Esophagus mucosa (tissue), 1 donor: ENCODE measurements at places on chromosomes 7 and 10.

- no peak for ATAC-seq
Measured at GRCh38 chr10:132814469-132814856, 28.5 kb upstream of the NKX6-2 start.

DNA sequence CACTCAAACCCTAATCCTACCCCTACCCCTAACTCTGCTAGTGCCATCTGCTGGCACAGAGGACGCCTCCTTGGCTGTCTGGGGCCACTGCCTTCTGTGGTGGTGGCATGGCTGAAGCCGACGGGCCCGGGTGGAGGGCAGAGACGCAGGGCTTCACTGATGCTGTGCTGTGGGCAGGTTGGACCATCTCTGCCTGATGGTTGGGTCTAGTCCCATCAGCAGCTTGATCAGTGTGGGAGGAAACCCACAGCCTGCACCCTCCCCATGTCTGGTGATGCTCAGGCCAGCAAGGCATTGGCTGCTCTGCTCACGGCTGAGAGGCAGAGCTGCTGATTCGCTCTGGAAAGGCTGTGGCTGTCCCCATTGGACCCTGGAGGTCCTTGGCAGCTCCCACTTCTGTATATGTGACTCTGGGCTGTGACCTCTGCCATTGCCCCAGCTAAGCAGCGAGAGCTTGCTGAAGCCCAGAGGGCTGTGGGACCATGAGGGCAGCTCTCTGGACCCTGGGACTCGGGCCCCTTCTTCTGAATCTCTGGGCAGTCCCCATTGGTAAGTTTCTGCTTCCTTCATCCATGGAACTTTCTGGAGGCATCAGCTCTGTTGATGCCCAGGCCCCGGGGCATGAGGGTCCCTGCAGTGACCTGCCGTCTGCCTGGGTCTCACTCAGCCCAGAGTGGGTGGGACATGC lies at the start of gene SCART1:
Gene SCART1, plus strand, starts transcription at position 430 of the 688 bp plus-strand sequence. Its CDS starts 53 bp downstream, at position 483.
- no peak for ATAC-seq

DNA sequence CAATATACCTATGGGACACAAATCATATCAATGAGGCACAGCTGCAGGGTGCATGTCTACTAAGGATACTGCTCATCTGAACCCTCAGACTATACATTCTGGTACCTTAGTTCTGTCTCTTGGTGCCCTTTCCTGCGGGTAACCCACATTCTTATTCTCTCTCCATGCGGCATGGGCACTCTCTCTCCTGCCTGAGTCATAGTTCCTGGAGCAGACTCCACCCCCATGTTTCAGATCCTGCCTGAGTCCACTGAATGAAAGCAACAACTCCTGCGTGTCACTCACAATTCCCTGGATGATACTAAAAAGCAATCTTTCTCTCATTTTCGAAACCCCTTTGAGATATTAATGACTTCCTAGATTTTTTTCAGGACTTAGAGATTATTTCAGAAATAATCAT lies 653.1 kb upstream of the C7orf33 start:
- no peak for ATAC-seq

- ATAC-seq: no peak
Measured at GRCh38 chr10:126288547-126289493, 99.5 kb downstream of the ADAM12 start.

DNA sequence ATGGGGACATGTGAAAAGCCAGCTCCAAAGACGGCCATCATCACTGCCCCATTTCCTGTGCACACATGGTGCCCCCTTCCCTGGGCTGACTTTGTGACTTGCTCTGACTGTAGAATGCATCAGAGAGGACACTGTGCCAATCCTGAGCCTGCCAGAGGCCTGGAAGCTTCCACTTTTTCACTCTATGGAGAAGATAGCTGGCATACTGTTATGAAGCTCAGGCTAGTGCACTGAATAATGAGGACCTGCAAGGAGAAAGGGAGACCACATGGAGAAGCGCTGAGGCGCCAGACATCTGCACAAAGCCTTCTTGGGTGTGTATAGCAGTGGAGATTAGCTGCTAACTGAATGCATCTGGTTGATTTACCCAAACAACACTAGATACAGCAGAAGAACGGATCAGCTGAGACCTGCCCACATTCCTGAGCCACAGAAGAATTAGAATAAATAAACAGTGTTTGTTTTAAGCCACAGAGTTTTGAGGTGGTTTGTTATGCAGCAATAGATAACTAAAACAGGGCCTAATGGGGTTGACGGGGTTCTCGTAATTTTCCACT lies 58.9 kb upstream of the C10orf90 start:
- ATAC-seq: no peak

GRCh38 chr10:33274096-33274785 lies 60.2 kb downstream of the NRP1 start:
- ATAC-seq: no peak

DNA sequence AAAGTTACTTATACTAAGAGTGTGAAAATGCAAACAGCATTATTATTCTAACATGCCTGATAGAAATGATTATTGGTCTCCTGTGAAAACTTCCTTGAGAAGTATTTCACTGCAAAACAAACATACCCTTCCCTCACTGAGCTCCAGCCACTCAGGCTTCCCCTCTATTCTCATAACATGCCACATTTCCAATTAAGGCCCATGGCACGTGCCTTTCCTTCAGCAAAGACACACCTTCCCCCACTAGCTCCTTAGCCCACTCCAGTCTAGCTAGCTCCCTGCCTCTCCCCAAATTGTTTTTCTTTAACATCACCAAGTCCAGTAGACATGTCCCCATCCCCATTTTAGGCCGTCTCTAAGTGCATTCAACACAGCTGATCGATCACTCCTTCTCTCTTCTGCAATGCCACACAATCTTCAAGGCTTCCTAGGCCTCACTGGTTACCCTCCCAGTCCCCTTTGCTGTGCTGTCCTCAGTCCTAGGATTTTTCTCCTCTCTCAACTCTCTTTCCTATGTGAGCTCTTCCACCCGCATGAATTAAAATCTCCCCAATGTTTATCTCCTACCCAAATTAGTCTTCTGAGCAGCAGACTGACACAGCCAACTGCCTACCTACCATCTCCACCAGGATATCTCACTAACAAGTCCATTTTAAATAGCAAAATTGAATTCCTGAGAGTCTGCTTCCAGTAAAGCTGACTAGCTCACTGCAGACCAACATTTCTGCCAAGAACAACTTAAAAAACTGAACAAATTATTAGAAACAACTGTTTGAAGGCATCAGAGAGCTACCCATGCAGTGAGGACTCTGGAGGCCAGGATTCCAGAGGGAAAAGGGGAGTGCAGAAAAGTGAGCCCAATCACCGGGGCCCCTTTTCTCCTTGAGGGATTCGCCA lies 11.9 kb downstream of the CYTH3 start:
- ATAC-seq: no peak

DNA sequence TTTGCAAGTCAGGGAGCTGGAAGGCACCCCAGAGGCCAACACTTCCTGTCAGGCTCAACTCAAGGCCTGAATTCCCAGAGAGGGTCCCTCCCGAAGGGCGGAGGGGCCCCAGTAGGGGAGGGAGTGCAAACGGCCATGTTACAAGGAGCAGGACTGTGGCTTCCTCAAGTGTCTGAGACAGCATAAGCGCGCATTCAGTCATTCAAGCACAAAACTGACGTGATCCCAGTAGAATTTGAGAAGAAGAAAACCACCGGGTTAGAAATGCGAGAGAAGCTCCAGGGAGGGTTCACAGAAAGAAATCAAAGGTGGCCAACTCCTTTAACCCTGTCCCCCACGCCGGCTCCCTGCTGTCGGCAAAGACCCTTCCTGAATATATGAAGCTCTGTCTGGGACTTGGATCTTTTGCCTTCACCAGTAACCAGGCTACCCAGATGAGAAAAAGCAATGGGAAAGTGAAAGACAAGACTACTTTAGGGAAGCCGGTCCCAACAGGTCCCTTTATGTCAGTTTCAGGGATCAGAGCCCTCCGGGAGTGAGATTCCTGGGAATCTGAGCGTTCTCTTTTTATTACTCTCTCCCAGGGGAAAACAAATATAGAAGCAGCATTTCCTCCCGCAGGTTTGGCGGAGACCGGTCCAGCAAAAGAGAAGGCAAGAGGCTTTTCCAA lies 1.3 kb downstream of the AFAP1L2 start:
- ATAC-seq: no peak

DNA sequence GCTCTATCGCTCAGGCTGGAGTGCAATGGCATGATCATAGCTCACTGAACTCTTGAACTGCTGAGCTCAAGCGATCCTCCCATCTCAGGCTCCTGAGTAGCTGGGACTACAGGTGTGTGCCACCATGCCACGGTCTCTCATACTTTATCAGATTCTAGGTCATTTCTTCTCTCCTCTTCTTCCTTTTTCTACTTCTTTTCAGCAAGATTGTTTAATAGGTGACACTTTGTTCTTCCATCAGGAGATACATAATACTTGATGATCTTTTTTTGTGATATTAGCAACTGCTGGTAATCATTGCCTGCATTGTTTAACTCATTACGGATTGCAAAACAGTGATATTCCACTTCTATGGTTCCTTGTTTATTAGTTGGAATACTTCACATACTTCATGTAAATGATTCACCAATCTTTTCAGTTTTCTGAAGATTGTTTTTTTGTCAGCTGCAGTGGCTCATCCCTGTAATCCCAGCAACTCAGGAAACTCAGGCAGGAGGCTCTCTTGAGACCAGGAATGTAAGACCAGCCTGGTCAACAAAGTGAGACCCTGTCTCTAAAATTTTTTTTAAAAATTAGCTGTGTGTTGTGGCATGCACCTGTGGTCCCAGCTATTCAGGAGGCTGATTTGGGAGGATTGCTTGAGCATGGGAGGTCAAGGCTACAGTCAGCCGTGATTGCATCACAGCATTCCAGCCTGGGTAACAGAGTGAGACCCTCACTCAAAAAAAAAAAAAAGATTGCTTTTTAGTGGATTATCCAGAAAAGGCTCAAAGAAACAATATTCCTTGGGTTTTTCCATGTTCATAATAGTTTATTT lies 36.2 kb upstream of the CHST3 start:
- ATAC-seq: no peak

GRCh38 chr7:141313896-141314295 lies 237.3 kb upstream of the AGK start:
- no peak for ATAC-seq

- ATAC-seq: no peak
Measured at GRCh38 chr7:75712517-75713361, 26.0 kb downstream of the HIP1 start.

DNA sequence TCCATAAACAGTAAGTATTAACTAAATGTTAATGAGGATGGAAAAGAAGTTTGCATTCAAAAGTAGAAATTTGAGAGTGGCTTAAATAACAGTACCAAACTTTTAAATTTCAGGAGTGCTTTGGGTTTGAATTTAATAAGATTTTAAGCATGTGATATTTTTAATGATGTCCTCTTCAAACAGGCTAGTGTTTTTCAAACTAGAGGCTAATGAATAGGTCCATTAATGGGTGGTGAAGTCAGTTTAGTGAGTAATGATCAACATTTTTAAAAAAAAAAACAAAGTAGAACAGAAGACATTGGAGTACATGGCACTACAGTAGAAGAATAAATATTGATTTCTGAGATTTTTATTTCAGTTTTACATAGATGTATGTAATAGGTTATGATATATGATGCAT lies 72.9 kb downstream of the AKAP9 start:
- no peak for ATAC-seq

DNA sequence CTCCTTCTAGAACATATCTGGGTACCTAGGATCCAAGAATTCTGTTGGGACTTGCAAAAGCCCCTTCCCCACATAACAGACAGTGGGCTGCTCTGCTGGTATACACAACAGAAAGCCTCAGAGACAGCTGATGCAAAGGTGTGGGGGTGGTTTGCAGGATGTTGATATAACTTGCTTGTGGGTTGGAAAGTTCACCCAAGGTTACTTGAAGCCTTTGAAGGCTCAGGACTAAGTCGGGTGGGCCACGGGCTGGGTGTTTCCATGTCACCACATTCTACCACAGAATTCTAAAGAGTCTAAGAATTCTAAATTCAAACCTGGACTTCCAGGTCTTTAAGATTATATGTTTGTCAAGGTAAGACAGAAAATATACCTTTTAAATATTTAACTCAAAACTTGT lies 7.4 kb upstream of the NRCAM start:
- ATAC-seq: no peak
